DMS153 (cell line): ENCODE measurements at places on chromosomes 2 and 18.

GRCh38 chr2:32522770-32523169 is 105.1 kb upstream of the TTC27 start:
- no peak for DNase-seq

GRCh38 chr2:222952204-222952603 is 91.4 kb downstream of the ACSL3 start:
- peak; percentile 72 for DNase-seq

GRCh38 chr2:39587641-39588040 is 78.1 kb upstream of the TMEM178A start:
- no peak for DNase-seq

- DNase-seq: no peak
Measured at GRCh38 chr2:201608021-201608420, 35.3 kb downstream of the TMEM237 start.

- DNase-seq: no peak
Measured at GRCh38 chr2:53177327-53177726, 590.3 kb upstream of the CHAC2 start.

GRCh38 chr2:65292461-65293011 is 64.9 kb downstream of the ACTR2 start:
- DNase-seq: no peak

GRCh38 chr2:128628206-128628605 is 309.5 kb upstream of the HS6ST1 start:
- DNase-seq: no peak

GRCh38 chr18:14947482-14948162 is 199.7 kb downstream of the ANKRD30B start:
- DNase-seq: no peak

- DNase-seq: no peak
Measured at GRCh38 chr18:44731530-44732237, 51.0 kb downstream of the SETBP1 start.

GRCh38 chr2:124319577-124319976 is 294.5 kb downstream of the CNTNAP5 start:
- no peak for DNase-seq

DNA sequence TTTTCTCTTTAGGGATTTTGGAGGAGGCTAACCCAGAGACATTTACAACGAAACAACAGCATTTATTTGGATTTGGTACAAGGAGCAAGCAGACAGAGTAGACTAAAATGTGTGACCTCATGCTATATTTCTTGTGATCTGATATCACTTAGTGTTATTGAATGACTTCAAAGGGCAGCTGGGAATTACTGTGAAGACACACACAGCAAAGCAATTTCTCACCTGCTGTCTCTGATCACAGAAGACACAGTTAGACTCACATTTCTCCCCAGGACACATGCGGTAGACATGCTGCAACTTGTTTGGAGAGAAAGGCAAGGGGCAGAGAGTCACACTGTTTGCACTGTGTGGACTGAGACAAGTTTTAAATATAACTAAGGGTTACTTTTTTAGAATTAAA is 67.5 kb downstream of the LTBP1 start:
- no peak for DNase-seq

DNA sequence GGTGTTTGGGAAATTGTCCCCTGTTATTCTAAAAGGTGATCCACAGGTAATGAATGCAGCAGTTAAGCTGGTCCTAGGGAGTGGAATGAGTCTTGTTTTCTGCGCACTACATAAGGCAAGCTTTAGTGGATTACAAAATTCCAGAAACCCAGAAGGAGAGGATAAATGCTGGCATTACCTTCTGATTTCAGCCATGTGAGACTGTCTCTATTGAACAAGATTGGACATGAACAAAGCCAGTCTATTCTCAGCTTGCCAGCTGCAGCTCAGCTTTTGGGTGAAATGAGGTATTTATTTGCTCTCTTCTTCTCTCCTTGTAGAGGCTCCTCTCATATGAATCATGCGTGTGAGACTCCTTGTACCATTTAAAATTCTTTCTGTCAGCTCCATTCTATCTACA is 944.9 kb downstream of the CNTNAP5 start:
- DNase-seq: no peak

DNA sequence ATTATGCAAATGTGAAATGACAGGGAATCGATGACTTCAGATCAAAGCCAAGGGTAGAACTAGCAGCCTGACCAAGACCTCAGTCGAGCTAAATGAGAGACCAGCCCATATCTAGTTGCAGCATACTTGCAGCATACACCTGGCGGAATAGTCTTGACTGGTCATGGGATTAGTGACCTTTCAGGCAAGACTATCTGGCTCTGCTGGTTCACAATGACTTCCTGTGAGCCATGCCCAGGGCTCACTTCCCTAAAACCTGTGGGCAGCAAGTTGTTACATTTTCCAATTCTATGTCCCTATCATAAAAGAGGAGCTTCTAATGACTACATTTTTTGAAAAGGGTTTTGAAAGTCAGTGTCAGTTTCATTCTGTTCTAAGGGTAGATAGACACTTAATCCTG is 1624.9 kb upstream of the CELF4 start:
- DNase-seq: no peak

- DNase-seq: no peak
Measured at GRCh38 chr2:144650907-144651306, 131.0 kb upstream of the ZEB2 start.

GRCh38 chr2:127810156-127810618 is 784 bp downstream of the WDR33 start:
- DNase-seq: no peak

DNA sequence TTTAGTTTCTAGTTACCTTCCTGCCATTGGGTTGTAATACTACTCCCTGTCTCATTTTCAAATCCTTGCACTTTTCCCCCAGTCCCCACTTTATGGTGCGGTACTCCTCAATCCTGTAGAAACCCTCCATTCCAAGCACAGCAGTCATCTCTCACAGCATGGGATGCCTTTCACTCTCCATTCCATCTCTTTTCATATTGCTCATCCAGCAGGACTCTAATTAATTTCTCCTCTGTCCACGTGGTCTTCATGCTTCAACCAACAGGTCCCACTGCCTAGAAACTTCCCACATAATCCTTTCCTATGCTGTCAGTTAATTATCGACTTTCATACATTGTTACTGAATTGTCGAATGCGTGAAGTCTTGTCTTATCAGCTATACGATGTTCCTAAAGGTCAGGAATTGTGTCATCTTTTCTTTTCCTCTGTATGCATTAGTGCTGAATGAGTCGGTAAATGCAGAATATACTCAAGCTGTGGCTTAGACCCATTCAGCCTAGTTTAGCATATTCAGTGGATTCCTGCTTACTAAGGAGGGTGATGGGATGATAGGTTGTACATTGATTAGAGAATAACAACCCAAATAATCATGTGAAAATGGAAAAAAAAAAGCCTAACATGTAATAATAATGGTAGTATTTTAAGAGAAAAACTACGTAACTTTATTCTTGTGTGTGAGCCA is 89.7 kb downstream of the CRIM1 start:
- DNase-seq: no peak

- no peak for DNase-seq
Measured at GRCh38 chr2:17429130-17429529, 89.1 kb downstream of the RAD51AP2 start.

- peak; percentile 25 for DNase-seq
Measured at GRCh38 chr2:85259101-85259590, 68.6 kb downstream of the TGOLN2 start.

DNA sequence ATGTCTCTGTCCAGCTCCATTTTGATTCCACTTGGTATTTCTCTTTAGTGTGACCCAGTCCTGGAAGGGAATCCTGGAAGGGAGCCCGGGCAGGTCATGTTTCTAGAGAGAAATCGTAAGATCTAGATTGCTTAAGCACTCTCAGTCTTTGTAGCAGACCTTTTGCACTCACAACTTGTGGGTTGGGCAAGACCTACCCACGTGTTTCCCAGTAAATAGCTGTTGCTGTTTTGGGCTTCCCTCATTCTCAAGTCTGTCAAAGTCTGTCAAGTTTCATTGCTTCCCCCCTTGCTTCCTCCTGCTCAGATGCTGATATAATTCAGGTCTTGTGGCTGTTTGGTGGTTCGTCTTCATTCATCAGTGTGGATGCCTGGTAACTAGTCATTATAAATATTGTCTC is 17.4 kb upstream of the NEMP2 start:
- no peak for DNase-seq

DNA sequence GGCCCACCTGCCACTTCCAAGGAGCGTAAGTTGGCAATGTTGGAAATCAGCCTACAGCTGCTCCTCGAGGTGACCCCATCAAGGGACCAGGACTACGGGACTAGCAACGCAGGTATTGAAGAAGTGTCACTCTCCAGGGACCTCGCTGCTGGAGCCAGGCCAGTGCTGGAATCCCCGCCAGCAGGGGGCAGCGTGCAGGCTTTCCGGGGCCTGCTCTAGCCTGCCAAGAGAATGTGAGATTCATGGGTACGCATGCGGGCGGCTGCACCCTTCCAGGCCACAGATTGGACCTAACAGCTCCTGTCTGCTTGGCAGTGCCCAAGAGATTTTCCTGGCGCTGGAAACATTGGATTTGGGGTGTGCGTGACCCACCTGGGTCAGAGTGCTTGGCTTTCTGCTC is 182.8 kb upstream of the RAB12 start:
- no peak for DNase-seq

DNA sequence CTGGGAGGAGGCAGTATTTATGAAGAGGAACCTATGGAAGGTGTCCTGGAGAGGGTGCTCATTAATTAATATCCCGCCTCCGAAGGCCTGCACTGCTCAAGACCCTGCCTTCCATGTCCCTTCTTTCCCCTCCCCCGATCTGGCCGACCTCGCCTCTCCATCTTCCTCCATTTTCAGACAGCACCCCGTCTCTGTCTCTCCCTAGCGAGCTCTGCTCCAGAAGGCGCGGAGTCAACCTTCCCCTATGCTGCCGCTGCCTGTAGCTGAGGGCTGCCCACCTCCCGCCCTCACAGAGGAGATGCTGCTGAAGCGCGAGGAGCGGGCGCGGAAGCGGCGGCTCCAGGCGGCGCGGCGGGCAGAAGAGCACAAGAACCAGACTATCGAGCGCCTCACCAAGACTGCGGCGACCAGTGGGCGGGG is 1.1 kb upstream of the WBP1 start:
- no peak for DNase-seq

DNA sequence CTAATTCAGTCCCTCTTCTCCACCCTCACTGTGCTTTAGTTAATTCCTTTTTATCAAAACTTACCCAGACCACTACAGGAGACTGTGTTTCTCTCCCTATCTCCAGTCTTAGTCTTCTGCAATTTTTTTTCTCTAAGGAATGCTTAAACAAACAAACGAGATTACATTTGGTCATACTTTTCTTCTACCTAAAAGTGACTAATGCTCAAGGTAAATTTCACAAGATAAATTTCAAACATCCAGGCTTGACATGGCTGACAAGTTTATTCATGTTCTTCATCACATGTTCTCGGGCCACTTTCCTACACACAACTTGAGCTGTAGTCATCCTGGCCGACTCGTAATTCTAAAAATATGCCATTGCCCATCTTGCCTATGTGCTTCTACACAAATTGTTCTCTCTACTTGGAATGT is 23.2 kb upstream of the ACSL3 start:
- no peak for DNase-seq

GRCh38 chr2:101976891-101977290 is 14.9 kb upstream of the IL1R2 start:
- no peak for DNase-seq

GRCh38 chr2:29753671-29754444 is 167.5 kb downstream of the ALK start:
- no peak for DNase-seq

GRCh38 chr2:100135415-100135814 is 7.0 kb downstream of the AFF3 start:
- DNase-seq: no peak

DNA sequence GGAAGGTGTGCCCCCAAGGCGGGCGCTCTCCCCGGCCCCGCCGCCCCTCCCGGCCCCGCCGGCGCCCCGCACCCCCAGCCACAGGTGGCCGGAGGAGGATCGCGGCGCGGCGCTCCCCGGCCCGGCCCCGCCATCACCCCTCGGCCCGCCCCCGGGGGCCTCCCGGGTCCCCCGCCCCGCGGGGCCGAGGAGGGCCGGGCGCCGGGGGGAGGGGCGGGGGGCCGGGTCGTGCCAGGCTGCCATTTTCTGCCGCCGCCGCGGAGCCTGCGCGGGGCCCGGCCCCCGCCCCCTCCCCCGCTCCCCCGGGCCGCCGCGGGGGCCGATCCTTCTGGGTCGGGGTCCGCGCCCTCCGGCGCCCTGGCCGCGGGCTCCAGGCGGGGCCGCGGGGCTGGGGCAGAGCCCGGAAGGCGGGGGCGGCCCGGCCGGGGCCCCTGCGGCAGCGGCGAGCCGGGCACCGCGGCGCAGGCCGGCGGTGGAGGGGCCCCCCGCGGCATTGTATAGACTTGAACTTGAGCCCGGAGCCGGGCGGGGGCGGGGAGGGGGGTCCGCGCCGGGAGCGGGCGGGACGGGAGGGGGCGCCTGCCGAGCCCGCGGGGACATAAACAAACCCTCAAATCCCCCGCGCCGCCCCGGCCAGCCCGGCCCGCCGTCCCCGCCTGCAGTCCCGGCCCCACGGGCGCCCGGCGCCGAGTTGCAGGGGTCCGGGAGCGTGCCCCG is 556 bp downstream of the DNMT3A start:
- DNase-seq: no peak

- no peak for DNase-seq
Measured at GRCh38 chr2:236552212-236552542, 17.4 kb upstream of the ACKR3 start.

DNA sequence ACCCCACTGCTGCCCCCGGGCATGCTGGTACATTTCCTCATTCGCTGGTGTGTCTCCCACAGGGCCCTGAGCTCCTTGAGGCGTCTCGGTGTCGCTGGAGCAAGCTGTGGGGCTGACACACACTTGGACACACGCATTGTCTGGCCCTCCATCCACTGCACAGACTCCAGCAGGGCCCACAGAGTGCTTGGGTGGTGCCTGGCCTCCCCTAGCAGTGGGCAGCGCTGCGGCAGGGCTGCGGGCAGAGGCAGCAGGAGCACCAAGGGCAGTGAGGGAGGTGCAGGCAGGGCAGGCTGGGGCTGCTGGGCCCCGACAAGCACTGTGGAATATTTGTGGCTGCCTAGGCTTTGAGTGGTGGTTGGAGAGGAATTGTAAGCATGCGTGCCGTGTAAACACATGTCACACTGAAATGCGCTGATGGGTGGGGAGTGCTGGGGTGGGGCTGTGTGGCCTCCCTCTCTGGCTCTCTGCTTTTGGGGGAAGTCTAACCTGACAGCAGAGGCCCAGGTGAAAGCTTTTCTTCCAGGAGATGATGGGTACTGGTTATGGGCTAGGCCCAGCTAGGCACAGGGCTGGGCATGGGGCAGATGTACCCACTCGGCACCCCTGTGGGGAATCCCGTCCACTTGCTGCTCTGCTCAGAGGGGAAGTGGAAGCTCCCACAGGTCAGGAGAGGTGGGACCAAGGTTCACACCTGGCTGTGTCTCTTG is 55.5 kb upstream of the HS6ST1 start:
- DNase-seq: no peak

GRCh38 chr2:239020541-239021041 is 172.7 kb downstream of the TWIST2 start:
- no peak for DNase-seq
